ENCODE measurements at places on chromosomes 5 and 9.

DNA sequence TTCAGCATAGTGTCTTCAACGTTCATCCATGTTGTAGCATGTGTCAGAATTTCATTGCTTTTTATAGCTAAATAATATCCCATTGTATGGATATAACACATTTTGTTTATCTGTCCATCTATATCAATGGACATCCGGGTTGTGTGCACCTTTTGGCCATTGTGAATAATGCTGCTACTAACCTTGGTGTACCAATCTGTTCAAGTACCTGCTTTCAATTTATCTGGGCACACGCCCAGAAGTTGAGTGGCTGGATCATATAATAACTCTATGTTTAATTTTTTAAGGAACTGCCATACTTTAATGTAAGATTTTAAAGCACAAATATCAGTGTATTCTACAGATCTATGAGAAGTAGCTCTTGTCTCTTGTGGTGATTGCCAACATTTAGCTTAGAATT is 43.5 kb downstream of the SCAI start:
- no peak for DNase-seq

DNA sequence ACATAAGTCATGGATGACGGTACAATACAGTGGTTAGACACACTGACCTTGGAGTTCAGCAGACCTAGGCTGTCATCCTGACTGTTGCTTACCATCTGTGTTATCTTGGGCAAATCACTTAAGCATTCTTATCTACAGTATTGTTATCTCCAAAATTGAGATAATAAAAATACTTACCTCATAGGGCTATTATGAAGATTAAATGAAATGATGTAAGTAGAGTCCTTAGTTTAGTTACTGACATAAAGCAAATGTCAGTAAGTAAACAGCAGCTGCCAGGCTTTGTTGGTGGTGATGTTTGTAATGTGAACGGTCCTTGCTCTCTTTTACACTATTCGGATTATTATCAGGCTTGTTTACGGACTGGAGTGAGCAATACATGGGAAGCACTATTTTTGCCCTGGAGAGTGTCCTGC is 107.3 kb upstream of the DPYSL3 start:
- DNase-seq = no peak

- no peak for DNase-seq
Measured at GRCh38 chr5:160266752-160267345, 37.5 kb downstream of the FABP6 start.

- DNase-seq = no peak
Measured at GRCh38 chr5:14669975-14670374, 5.5 kb downstream of the OTULIN start.

- no peak for DNase-seq
Measured at GRCh38 chr5:178572617-178573016, 17.6 kb downstream of the COL23A1 start.

DNA sequence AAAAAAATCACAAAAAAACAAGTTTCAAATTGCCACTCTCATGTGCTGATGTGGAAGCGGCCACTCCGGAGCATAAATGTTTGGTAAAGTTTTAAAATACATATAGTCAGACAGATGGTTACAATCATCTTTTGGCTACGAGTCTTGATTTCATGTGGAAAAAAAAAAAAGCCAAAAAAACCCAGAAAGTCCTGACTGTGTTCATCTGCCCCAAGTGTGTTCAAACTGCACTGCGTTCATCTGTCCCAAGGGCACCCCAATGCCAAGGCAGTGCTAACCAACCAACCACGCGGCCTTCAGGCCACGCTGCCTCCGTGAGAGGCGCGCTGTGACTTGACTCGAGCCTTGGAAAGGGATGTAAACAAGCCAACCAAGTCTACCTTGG is 127.1 kb downstream of the MYO10 start:
- DNase-seq = no peak

All from endothelial cell (in vitro differentiated cells).